Gastroesophageal sphincter (tissue), 4 donors: ENCODE measurements at places on chromosomes 1 and 21.

- ATAC-seq, result no peak
Measured at GRCh38 chr21:45304476-45304830, 16.8 kb upstream of the POFUT2 start.

DNA sequence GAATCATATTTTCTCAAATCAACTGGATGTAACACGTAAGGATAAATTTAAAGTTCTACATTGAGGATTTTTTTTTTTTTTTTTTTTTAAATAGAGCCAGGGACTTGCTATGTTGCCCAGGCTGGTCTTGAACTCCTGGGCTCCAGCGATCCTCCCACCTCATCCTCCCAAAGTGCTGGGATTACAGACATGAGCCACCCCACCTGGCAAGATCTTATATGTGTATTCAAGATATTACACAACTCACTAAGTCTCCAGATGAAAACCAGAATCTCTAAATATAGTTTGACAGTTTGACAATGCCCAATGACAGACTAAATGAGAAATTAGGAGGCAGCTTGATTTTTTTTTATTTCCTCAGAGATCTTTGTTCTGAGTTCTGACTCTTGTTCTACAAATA lies 6.8 kb downstream of the YY1AP1 start:
- ATAC-seq, result no peak

GRCh38 chr1:51325878-51326755 lies 4.2 kb downstream of the TTC39A start:
- ATAC-seq, result no peak

DNA sequence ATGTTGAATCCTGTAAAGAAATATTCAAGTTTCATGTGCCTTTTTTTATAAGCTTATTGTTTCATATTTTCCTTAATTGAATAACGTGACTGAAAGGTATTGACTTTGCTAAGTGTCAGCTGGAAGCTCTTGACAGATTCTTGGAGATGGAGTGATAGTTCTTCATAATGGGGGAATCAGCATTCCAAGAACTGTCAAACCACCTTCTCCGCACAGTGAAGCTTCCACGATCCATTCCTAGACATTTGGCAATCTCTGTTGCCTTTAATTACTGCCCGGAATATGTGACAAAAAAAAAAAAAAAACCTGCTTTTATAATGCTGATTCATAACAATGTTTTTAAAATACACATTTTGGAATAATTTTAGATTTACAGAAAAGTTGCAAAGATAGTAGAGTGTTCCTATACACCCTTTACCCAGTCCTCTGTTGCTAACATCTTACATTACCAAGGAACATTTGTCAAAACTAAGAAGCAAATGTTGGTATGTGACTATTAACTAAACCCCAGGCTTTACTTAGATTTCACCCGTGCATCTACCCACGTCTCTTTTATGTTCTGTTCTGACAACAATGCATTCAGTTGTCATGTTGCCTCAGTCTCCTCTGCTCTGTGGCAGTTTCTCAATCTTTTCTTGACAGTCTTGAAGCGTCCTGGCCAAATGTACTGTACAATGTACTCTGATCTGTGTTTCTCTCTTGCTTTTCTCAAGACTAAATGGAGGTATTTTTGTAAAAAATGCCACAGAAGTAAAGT lies 674.1 kb downstream of the SMYD3 start:
- no peak for ATAC-seq

DNA sequence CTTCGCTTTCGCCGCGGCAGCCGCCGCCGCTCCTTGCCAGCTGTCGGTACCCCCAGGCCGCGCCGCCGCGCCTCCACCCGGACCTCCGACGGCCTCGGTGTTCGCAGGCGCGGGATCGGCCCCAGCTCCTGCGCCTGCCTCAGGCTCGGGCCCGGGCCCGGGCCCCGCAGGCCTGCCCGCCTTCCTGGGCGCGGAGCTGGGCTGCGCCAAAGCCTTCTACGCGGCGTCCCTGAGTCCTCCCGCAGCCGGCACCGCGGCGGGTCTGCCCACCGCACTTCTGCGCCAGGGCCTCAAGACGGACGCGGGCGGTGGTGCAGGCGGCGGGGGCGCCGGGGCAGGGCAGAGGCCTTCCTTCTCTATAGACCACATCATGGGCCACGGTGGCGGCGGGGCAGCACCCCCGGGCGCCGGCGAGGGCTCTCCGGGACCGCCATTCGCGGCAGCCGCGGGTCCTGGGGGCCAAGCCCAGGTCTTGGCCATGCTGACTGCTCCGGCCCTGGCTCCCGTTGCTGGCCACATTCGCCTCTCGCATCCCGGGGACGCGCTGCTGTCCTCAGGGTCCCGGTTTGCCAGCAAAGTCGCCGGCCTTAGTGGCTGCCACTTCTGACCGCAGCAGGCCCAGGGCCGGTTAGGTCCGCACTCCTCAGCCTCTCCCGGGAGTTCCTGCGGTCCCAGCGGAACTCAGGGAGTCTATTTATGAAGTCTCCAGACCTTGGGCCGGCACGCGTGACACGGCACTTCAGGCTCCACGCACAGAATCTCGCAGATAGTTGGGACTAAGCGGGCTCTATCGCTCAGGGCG lies 1.4 kb downstream of the FOXD2 start:
- no peak for ATAC-seq
